Bronchial epithelial cell (primary cell): ENCODE measurements at places on chromosomes 12 and 14.
A peak's percentile ranks its signal among the peaks of the same experiment; 100 is the strongest.

- DNase-seq: no peak
Observed at GRCh38 chr12:6529291-6529737, 5.0 kb upstream of the GAPDH start.

DNA sequence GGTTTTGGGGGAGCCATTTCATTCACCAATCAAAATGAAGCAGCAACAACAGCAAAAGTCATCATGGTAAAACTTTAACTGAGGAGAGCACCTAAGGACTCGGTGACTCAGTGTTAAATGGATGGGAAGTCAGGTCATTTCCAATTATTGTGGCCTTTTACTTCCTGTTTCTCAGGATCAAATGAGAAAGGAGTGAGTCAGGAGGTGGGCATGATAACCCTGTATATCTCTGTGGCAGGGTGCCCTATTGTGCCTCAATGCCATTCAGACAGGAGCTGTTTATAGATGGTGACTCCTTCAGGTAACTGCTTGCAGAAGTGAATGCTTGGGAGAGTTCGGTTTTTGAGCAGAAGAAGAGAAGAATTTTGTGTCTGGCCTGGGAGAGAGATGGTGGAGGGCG lies 135.5 kb upstream of the CPM start:
- DNase-seq: peak; percentile 95

- DNase-seq: peak; percentile 91
Observed at GRCh38 chr12:6430124-6430989, 14.4 kb upstream of the CD27 start.

DNA sequence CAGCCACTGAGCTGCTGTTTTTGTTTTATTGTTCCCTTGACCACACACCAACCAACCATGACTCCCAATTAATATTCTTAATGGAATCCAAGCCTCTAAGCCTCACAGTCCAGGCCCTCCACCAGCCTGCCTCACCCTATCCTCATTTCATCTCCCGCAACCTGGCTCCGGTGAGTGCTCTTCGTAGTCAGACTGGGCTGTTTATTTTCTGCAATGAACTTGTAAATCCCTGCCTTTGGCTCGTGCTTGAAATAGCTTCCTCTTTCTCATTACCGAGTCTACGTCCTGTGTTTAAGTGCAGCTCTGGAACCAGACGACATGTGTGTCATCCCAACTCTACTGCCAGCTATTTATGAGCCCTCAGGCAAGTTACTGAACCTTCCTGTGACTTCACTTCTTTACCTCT lies 12.4 kb upstream of the ETFBKMT start:
- peak; percentile 75 for DNase-seq

DNA sequence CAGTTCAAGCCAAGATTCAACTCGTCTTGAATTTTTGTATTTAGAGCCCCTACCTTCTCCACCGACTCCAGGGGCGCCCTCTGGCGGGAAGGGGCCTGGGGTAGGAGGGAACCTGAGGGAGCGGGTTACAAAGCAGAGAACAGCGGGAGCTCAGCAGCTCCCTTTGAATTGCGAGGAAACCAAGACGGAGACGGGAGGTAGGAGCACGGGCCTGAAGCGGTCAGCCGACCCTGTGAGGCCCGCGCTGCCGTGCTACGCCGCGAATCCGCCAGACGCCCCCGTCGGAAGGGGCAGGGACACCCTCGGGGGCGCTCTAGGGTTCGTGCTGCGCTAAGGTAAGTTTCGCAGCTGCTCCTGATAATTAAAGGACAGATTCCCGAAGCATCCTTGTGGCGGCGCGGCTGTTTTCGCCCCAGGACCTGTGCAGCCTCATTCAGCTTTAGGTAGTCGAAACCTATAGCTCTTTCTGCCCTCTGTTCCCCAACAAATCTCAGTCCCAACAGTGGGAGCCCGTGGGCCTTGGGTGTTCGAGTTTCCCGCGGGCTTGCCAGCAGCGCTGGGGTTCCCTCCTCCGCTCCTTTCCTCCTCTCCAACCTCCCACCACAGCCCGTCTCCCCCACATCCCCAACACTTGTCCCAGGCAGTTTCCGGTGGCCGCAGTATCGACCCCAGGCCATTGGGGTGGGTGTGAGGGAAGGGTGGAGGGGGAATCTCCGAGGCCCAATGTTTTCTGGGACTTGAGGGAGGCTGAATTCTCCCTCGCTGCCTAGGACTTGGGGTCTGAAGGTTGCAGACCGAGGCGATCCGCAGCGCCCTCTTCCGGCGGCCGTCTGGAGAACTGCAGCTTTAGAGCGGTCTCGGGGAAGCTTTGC lies 5.1 kb upstream of the NKX2-1 start:
- DNase-seq: no peak

GRCh38 chr12:122059203-122059960 lies 19.2 kb upstream of the MLXIP start:
- DNase-seq: no peak

DNA sequence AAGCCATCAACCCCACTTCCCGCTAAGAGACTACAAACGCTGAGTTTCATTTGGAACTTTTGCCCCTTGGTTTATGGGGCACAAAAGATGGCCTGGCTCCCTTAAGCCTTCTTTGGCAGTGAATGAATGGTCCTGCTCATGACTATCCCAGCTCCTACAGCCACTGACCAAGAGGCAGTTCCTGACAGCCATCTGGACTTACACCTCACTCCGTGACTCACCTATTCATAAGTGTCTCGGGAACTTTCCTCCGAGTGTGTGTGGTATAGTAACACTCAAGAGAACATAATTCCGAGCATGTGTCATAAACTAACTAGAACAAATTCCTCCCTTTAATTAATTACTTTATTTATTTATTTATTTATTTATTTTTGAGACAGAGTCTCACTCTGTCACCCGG lies 51.9 kb upstream of the NUDT4 start:
- DNase-seq: peak; percentile 84

DNA sequence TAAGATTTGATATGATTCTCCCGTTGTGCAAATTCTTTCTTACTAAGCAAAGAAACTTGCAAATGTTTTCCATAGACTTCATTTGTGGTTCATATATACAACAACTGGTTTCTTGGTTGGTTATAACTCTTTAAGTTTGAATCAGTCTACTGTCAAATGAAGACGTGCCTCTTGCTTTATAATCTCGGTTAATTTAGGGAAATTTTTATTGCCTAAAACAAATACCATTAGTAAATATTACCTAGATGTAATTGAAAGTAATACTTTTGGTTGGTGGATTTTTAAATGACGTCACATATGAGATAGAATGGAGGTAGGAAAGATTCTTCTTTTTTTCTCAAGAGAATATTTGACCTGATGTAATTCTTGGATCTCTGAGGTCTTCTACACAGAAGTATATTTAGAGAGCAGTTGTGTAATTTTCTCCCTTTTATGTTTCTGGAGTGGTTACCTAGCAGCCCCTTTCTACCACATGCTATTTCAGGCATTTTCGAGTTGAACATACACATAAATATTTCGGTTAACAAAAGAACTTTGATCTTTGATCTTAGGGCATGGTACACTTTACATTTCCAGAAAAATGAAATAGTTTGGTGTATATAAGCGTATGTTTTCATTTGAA lies 1.7 kb downstream of the ATF7IP start:
- DNase-seq: peak; percentile 49
